ENCODE measurements at places on chromosomes 3 and 15.

DNA sequence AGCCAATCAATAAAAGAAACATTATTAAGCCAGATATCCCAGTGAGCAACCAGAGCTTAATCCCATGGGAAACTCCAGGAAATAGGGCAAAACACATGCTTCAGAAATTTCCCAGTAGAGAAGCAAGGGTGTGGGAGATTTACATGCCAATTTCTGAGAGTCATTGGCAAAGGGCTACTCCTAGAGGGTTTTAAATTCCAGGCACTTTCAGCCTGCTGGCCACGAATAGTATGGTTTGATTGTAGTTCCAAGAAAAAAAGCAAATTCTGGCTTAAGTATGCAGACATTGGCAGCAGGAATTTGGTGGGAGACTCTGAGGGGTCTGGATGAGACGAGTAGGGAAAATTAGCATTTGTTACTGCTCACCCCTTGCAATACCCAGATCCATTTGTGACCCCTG is 402.1 kb upstream of the SUCLG2 start:
- no peak for DNase-seq

DNA sequence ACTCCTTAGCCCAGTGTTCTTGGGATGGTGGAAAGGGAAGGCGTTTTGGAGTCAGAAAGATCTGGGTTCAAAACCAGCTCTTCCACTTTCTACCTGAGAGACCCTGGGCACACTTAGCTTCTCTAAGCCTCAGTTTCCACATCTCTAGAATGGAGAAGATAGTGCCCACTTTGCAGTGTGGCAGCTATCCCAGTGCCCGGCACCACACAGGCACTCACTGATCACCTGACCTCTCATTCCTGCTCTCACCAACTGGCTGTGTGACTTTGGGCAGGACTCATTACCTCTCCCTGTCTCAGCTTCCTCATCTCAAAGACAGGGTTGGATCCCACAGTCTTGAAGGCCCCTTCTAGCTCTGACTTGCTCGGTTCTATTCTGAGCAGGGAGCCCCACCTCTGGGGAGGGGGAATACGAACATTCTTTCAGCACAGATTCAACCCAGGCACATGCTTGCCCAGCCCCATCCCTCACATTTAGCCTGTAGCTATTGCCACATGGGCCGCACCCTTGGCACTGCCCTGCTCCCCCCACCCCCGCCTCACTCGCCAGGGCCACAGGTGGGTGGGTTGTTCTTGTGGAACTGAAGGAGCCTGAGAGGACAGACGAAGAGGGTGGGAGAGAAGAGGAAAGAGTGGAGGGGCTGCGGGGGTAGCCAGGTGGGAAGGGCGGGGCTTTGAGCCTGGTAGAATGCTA is 39.2 kb downstream of the EPHB3 start:
- DNase-seq, result no peak

GRCh38 chr3:172351895-172352466 is 96.3 kb downstream of the GHSR start:
- DNase-seq, result no peak

DNA sequence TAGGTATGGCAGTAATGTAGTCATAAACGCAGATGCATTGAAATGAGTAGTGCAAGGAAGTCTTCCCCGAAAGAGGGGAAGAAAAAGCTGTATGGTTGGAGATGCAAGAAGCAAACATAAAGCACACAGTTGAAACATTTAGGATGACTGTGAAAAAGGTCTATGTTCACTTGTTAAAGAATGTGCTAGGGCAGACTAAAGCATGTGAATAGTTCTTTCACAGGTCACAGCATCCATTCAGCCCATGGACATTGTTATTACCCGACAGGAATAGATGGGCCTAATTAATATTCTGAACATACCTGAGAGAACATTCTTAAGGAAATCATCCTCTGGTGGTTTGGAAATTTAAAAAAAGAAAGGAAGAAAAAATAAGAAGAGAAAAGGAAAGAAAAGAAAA is 595.2 kb downstream of the ZIC1 start:
- no peak for DNase-seq

- DNase-seq, result no peak
These were observed 157.7 kb upstream of the TGFBR2 start for GRCh38 chr3:30448450-30449289.

DNA sequence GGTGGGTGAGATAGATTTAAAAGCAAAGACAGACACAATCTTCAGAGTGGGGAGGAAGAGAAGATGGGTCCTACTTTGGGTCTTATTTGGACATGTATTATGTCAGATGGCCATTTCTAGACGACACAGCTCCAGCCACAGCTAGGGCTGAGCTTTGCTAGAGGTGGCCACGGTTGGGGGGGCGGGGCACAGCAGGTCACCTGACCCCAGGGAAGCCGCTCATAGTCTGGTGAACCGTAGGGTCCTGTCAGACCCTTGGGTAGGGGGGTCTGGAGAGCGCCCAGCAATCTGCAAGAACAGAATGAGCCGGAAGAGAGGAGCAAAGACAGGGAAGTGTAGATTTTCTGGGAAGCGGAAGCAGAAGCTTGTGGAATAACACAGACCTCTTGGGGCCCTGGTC is 6.6 kb downstream of the EPB42 start:
- DNase-seq, result no peak

GRCh38 chr3:124812291-124813265 is 74.6 kb downstream of the ITGB5 start:
- peak; percentile 25 for DNase-seq

DNA sequence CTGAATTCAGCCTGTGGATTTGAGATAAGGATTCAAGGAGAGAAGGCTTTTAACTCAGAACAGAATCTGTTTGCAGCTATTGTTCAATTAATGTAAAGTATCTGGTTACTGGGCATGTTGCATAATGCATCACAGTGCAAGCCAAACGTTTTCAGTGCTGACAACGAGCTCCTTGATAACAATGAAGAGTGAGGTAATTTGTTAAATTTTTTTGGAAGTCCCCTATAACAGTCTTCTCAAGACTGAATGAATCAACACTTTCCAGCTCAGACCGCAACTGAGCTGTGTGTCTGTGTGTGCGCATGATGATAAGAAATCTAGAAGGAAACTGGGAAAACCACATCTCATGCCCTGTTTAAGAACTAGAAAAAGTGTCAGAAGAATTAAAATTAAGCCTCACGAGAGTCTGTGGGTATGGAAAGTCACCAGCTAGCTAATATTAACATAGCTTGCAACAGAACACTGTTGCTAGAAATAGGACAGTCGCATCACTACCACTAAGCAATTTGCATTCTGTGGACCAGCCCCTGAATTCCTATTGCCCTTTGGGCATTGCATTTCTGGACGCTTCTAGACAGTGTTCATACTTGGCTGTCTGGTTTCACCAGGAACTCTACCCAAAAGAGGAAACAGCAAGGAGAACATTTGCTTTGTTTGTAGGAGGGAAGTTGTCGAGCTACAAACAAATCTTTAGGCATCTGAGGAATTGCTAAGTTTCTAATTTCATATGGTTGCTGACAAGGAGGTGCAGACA is 43.7 kb upstream of the ATP2C1 start:
- peak; percentile 99 for DNase-seq

Data from inflammatory macrophage treated with lipopolysaccharide for 4 hours (primary cell).